ENCODE measurements at places on chromosomes 1 and 21.

GRCh38 chr1:186925881-186926669 lies 97.3 kb downstream of the PLA2G4A start:
- no peak for DNase-seq

- DNase-seq: no peak
These were observed 68.9 kb downstream of the SNRPE start for GRCh38 chr1:203930342-203930741.

- peak; percentile 79 for DNase-seq
These were observed 553 bp downstream of the PTGER3 start for GRCh38 chr1:71046891-71047634.

DNA sequence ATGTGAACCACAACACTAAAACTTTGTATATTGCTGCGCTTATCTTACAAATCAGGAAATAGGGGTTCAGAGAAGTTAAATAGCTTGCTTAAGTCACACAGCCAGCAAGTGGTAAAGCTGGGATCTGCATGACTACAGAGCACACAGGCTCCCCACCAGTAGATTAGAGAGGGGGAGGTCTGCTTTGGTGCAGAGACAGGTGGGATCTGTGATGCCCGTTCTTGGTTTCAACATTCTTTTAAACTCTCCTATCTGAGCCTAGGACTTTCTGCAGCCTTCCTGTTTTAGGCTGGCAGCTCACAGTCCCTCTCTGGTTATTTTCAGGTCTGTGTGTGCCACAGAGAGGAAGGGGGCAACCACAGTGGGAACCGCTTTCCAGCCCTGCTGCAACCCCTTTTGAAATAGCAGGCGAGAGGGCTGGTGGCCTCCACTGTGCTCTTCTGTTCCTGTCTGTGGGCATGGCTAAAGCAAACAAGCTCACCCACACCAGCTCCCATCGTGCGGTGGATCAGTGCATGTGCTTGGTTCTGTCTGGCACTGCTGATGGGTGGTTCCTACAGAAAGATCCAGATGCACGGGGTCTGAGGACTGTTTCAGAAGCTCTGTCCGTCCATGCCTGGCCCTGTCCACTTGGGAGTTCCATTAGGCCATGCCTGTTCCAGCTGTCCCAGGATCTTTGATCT lies 1.7 kb upstream of the IL6R start:
- no peak for DNase-seq

DNA sequence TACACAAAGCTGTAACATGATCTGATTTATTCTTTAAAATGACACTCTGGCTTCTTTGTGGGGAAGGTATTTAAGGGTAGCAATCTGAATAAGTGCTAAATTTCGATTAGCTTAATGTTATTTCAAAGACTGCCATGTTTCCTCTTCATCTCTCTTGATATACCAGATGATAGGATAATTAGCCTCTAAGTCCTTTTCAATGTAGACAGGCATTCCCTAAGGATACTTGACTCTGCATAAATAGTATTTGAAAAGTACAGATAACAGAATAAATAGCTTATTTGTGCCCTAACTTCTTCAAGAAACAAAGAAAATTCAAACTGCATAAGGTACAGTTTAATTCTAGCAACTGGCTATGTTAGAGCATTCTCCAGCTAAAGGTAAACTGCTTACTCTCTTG lies 46.2 kb downstream of the ARHGAP29 start:
- no peak for DNase-seq

DNA sequence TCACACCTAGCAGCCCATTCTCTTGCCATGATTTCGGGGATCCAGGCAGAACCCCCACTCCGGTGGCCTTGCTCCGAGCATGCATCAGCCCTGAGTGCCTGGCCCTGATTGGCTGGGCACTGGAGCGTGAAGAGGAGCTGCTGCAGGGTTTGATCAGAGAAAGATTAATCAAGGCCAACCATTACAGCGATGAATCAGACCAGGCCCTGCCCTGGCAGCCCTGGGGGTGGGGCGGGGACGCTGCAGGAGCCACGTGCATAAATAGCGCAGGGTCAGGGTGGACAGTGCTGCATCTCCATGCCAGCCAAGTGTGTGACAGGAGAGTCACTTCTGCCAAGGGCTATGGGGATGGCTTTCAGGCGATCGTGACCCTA lies 3.4 kb upstream of the FAM131C start:
- DNase-seq: no peak

DNA sequence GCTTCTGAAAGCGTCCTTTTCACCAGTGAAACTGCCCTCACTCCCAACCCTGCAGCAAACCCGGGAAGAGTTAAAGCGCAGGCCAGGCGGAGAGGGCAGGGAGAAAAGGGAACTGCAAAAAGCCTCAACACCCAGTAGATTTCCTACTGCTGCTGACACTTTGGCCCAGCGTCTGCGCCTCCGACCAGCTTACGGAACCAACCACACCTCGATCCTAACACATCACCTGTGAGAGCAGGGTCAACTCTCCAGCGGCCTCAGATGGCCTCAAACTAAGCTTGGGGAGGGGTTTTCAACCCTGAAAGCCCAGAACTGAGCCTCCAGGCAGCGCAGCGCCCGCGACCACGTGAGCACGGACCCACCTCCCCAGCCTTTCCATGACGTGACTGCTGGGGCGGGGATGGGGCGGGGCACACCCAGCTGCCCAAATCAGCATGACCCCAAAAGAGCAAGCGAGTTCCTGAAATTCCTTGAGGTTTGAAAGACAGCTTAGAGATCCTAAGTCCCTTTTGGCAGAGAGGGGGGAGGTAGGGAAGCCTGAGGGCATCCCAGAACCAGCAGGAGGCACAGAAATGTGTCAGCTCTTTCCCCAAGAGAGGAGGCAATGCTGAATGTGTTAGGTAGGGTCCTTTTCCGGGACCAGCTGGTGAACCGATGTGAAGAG lies 59.1 kb downstream of the ITPKB start:
- peak; percentile 95 for DNase-seq

Measured in posterior vena cava (tissue), 2 donors.